ENCODE measurements at places on chromosomes 12 and 14.

- DNase-seq: no peak
These were observed 720.9 kb downstream of the AACS start for GRCh38 chr12:125786143-125786542.

DNA sequence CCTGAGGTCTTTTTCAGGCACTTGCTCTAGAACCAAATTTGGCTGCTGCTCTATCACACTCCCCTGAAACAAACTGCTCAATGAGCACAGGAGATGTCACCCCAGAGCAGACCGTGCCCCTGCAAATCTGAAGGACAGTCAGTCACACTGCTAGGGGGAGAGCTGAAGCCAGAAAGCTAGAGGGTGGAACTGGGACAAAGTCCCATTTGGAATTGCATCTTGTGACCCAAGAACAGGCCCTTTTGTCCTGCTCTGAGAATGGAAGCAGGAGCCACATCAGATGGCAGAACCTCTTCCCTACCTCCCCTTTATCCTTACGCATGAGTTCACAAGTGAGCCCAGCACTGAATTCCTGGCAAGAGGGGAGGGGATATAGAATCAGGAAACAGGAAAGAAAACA is 64.7 kb downstream of the MAP3K9 start:
- no peak for DNase-seq

GRCh38 chr12:90013409-90013808 is 304.8 kb upstream of the ATP2B1 start:
- no peak for DNase-seq

- DNase-seq: no peak
These were observed 13.3 kb downstream of the C12orf75 start for GRCh38 chr12:105343836-105344235.

DNA sequence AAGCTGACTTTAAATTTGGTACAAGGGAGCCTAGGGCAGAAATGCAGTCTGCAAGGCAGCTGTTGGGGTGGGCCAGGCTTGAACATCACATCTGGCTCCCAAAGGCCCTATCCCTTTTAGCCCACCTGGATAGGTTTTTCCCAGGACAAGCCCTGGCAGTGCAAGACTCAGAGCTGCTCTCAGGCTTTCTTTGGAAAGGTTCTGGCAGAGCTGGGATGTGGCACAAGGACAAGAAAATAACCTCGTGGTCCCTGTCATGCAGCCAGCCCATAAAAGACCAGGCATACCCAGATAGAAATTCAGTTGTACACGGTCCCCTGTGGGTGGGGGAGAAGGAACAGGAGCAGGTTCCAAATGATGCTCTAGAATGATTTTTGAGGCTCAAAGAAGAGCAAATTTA is 206.9 kb downstream of the TTC7B start:
- no peak for DNase-seq

GRCh38 chr12:104498211-104498801 is 41.6 kb downstream of the CHST11 start:
- no peak for DNase-seq

GRCh38 chr14:51369814-51370213 is 129.8 kb downstream of the TMX1 start:
- DNase-seq: no peak

DNA sequence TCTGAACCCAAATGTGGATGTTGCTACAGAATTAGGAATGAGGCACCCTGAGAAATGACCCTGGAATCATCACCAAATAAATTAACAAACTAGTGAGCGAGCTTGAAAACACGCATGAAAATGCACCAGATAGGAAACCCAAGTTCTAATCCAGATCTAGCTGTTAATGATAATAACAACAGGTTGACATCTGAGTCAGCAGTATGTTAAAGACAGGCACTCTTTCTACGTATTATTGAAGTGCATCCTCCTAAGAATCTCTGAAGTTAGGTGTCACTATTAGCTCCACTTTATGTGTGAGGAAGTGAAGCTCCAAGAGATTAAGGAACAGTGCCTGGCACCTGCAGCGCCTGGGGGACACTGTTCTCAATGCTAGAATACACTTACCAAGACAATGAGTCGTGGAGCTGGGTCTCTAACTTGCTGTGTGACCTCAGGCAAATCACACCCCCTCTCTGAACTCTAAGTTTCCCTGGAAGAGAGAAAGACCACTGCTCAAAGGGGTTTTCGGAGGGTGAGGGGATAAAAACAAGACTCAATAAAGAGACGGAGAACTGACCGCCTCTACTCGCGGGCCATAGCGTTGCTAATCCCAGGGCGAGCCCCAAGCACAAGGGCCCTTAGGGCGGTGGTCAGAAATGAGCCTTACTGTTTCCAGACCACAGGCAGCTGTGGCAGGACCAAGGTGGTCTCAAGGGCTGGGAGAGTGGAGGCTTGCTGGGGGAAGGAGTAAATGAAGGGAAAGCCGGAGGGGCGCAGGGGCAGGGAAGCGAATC is 2.1 kb downstream of the SLC6A12 start:
- DNase-seq: no peak

Measured in stimulated activated CD8-positive, alpha-beta memory T cell treated with anti-CD3 and anti-CD28 coated beads, Interleukin-7, amount 100 ng/mL, for 4 hours (primary cell).